Purkinje cell (primary cell): ENCODE measurements at places on chromosomes 7 and 10. TPM values are rescaled to one million over a fixed set of nuclear protein-coding genes. Genes with fewer than 3 reads are reported as not detected.

The PROSER2 gene
- 0.26 and 0.55 TPM in 2 replicates for polyA plus RNA-seq

The CLRN3 gene
- polyA plus RNA-seq = not detected in 2 replicates

The SUN3 gene
- not detected in 2 replicates for polyA plus RNA-seq

The TRIM50 gene
- not detected in 2 replicates for polyA plus RNA-seq

The MDFIC gene
- polyA plus RNA-seq = 10.3 and 13.4 TPM in 2 replicates

The PSD gene
- 1.1 and 1.7 TPM in 2 replicates for polyA plus RNA-seq

The ADCY1 gene
- 16.0 and 17.6 TPM in 2 replicates for polyA plus RNA-seq

The AKR1C8 gene
- polyA plus RNA-seq = not detected in 2 replicates

The TSPAN12 gene
- polyA plus RNA-seq = 6.7 and 9.2 TPM in 2 replicates

The ANXA11 gene
- polyA plus RNA-seq = 85.2 and 131 TPM in 2 replicates

The AZGP1 gene
- not detected in 2 replicates for polyA plus RNA-seq

The SH2D4B gene
- 0.21 TPM in 1 of 2 replicates, not detected in the other for polyA plus RNA-seq

The CHST15 gene
- 27.7 and 38.8 TPM in 2 replicates for polyA plus RNA-seq

The NYAP1 gene
- polyA plus RNA-seq = not detected in 2 replicates

The LRRC4 gene
- polyA plus RNA-seq = 1.2 and 3.0 TPM in 2 replicates

The CCDC201 gene
- not detected in 2 replicates for polyA plus RNA-seq

The PLCE1 gene
- 0.48 and 0.58 TPM in 2 replicates for polyA plus RNA-seq

The STEAP4 gene
- 0.52 TPM in 1 of 2 replicates, not detected in the other for polyA plus RNA-seq

The UNCX gene
- polyA plus RNA-seq = 0.12 TPM in 1 of 2 replicates, not detected in the other

The NANOS1 gene
- polyA plus RNA-seq = 1.4 and 1.6 TPM in 2 replicates

The CYP2C8 gene
- 6.0 and 6.8 TPM in 2 replicates for polyA plus RNA-seq

The ASZ1 gene
- not detected in 2 replicates for polyA plus RNA-seq

The HOXA5 gene
- not detected in 2 replicates for polyA plus RNA-seq

The DKK1 gene
- polyA plus RNA-seq = 1.2 TPM in 1 of 2 replicates, not detected in the other

The IGF2BP3 gene
- polyA plus RNA-seq = not detected in 2 replicates

The SEMA3A gene
- 17.0 and 19.6 TPM in 2 replicates for polyA plus RNA-seq

The LIPF gene
- polyA plus RNA-seq = not detected in 2 replicates

The SPDYE2B gene
- polyA plus RNA-seq = 0.35 TPM in 1 of 2 replicates, not detected in the other

The FFAR4 gene
- not detected in 2 replicates for polyA plus RNA-seq

The PKD2L1 gene
- polyA plus RNA-seq = not detected in 2 replicates

The GHRHR gene
- polyA plus RNA-seq = not detected in 2 replicates

The CTAGE8 gene
- polyA plus RNA-seq = not detected in 2 replicates

The TLX1 gene
- polyA plus RNA-seq = not detected in 2 replicates

The RGS10 gene
- polyA plus RNA-seq = 47.4 and 56.5 TPM in 2 replicates

The HABP2 gene
- not detected in 2 replicates for polyA plus RNA-seq

The EBLN1 gene
- polyA plus RNA-seq = not detected in 2 replicates

The TMEM196 gene
- polyA plus RNA-seq = 2.9 TPM in 1 of 2 replicates, not detected in the other

The GIMAP6 gene
- polyA plus RNA-seq = not detected in 2 replicates

The GSDME gene
- 25.4 and 29.9 TPM in 2 replicates for polyA plus RNA-seq

The ERVW-1 gene
- 1.5 TPM in 1 of 2 replicates, not detected in the other for polyA plus RNA-seq

The CROT gene
- 4.4 and 16.8 TPM in 2 replicates for polyA plus RNA-seq

The RNF148 gene
- polyA plus RNA-seq = 0.70 TPM in 1 of 2 replicates, not detected in the other

The LEP gene
- not detected in 2 replicates for polyA plus RNA-seq

The CPN1 gene
- polyA plus RNA-seq = not detected in 2 replicates

The CABCOCO1 gene
- not detected in 2 replicates for polyA plus RNA-seq

The STOX1 gene
- 5.8 and 9.3 TPM in 2 replicates for polyA plus RNA-seq

The LRIT1 gene
- not detected in 2 replicates for polyA plus RNA-seq

The UPK3BL2 gene
- not detected in 2 replicates for polyA plus RNA-seq

The ZNF248 gene
- polyA plus RNA-seq = 10.8 and 13.3 TPM in 2 replicates

The FEZF1 gene
- not detected in 2 replicates for polyA plus RNA-seq

The NRP1 gene
- polyA plus RNA-seq = 0.42 TPM in 1 of 2 replicates, not detected in the other

The GAD2 gene
- polyA plus RNA-seq = 53.2 and 56.2 TPM in 2 replicates

The INA gene
- polyA plus RNA-seq = 332 and 395 TPM in 2 replicates

The COL28A1 gene
- polyA plus RNA-seq = 1.2 TPM in 1 of 2 replicates, not detected in the other

The PRSS2 gene
- polyA plus RNA-seq = not detected in 2 replicates

The CCDC146 gene
- 17.4 and 18.9 TPM in 2 replicates for polyA plus RNA-seq

The SHH gene
- 3.3 and 8.0 TPM in 2 replicates for polyA plus RNA-seq

The MYOZ1 gene
- not detected in 2 replicates for polyA plus RNA-seq
